ENCODE measurements at places on chromosomes 6 and 20. TPM values are rescaled to one million over a fixed set of nuclear protein-coding genes. Genes with fewer than 3 reads are reported as not detected.

- no peak for DNase-seq
Measured at GRCh38 chr20:34300809-34301586, 2.2 kb downstream of the AHCY start.

- DNase-seq: no peak
Measured at GRCh38 chr20:44765091-44765490, 19.4 kb downstream of the KCNK15 start.

DNA sequence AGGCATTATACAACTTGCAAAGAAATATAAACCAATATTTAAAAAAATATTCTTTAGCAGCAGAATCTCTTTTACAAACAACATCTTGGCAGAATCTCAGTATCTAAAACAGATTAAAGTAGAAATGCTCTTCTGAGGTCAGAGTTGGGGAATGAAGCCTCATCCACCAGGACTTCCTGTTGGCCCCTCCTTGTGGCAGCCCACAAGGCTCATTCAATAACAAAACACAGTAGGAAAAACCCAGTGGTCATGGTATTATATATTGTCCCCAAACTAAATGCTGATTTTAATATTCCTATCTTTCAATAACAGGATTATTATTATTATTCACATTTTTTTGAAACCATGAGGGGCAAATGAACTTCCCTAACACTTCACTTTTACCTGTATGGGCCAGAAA, 368.6 kb downstream of the BTBD9 start:
- DNase-seq: no peak

DNA sequence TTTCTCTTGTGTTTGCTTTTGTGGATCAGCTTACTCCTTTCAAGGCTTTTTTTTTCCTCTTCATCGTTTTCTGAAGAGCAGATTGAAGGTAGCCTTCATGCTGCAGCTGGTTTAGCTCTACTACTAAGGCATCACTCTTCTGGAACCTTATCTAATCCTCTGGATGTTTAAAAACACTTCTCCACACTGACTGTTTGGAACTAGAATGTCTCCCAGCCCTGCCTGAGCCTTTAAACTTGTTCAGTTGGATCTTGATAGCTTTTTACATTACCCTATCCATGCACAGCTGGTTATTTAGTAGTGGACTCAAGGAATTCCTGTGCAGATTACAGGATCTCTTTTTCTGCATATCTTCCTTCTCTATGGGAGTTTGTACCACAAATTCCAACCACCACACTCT, 108.9 kb upstream of the ASCC3 start:
- DNase-seq: no peak

DNA sequence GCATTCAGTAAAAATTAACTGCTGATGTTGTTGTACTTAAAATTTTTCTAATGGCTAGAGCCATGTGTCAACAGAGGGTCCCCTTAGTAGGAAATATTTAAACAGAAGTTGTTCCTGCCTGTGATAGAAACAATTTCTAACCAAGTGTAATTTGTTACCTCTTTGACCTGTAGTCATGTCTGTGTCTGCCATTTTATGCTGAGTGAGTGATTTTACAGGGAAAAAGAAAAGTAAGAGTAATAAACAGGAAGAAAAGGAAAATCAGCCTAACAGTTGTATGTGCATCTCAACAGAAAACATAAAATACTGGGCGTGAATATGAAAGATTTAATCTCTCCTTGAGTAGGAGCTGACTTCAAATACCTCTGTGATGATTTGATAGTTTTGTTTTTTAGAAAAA, 172.0 kb downstream of the FARS2 start:
- no peak for DNase-seq

GRCh38 chr20:24895898-24896658, 53.0 kb upstream of the CST7 start:
- no peak for DNase-seq

GRCh38 chr6:48733581-48733980, 622.6 kb upstream of the PTCHD4 start:
- no peak for DNase-seq

- peak; percentile 71 for DNase-seq
Measured at GRCh38 chr20:62136283-62137091, 6.7 kb downstream of the PSMA7 start.

DNA sequence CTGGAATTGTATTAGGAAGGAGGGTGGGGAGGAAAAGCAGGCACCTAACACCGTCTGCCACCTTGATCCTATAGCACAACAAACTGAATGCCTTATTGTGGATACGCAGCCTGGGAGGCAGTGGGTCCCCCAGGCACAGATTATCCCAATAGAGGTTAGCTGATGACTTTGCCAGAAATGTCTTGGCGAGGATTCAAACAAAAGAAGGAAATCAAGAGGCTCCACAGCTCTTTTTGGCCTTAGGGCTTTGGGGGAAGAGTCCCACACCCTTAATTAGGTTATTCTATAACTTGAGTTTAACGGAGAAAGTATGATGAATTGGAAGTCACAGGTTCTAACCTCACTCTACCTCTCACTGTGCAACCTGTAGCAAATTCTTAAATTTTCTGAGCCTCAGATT, 102.0 kb downstream of the MRPL14 start:
- DNase-seq: no peak

DNA sequence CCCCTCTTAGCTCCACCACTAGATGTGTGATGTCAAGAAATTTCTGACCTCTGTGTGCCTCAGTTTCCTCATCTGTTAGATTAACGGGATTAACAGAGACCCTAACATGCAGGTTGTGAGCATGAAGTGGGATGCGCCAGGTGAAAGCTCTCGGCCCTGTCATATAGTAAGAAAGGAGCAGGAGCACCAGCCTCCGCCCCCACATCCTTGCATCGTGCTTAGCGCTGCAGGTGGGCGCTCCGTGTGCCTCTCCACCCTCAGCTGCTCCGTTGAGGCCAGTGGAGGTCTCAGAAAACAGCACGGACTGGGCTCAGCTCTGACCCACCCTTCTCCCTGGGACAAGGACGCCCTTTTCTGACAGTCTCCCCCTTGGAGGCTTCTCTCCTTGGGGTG, 63.4 kb downstream of the TCP11 start:
- no peak for DNase-seq

- no peak for DNase-seq
Measured at GRCh38 chr6:146258206-146258605, 229.3 kb downstream of the GRM1 start.

DNA sequence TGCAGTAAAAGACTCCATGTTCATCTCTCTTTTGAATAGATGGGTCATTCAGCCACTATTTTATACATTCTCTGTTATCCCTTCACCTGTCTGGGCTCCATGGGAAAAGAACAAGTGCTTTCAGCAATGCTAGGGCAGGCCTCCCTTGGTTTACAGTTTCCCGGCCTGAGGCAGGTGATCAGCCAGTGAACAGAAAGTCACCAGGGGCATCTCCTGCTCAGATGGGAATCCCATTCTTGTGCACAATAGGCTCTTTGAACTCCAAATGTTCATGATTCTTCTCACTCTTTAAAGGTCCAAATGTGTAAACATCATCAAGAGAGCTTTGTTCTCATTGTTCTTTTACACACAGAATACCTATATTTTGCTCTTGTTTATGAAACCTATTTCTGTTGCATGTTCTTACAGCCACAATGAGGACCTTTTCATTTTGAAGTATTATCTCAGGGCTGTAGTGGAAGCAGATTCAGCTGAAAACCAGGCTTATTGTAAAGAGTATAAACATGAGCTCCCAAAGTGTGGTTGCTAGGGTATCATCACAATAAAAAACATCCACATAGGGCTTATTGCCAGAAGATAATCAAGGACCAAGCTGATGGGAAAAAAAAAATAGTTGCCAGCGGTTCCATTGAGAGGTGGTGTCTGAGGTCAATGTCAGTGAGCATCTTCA, 267.1 kb upstream of the SGK1 start:
- no peak for DNase-seq

GRCh38 chr6:16316741-16317251, 78.4 kb downstream of the GMPR start:
- no peak for DNase-seq

DNA sequence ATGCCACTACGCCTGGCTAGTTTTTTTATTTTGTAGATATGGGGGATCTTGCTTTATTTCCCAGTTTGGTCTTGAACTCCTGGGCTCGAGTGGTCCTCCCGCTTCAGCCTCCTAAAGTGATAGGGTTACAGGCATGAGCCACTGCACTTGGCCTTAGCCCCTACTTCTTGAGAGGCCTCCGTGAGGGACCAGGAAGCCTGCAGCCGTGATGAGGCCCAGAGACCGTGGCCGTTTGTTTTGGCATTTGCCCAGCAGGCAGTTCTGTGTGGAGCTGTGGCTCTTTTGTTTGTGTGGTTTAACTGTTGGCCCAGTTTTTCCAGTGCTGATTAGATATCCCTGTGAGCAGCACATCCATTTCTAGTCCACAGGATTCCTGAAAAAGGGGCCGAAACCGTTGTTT, 39.8 kb downstream of the SRSF3 start:
- DNase-seq: peak; percentile 81

DNA sequence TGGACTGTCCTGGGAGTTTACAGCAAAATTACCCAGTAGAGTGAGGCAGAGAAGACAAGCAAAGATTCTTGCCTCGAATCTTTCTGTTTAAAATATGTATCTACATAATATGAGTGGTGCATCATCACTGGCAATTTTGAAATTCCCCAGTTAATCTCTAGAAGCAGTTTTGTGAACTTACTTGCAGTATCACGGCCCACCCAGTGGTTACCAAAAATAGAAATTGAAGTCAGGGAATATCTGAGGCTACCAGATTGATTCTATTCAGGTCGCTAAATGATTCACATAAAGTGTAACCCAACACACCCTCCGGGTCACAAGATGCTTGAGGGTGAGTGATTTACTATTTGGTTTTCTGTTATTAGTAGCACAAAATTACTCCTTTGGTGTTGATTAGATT, 111.9 kb downstream of the PPP1R14C start:
- no peak for DNase-seq

DNA sequence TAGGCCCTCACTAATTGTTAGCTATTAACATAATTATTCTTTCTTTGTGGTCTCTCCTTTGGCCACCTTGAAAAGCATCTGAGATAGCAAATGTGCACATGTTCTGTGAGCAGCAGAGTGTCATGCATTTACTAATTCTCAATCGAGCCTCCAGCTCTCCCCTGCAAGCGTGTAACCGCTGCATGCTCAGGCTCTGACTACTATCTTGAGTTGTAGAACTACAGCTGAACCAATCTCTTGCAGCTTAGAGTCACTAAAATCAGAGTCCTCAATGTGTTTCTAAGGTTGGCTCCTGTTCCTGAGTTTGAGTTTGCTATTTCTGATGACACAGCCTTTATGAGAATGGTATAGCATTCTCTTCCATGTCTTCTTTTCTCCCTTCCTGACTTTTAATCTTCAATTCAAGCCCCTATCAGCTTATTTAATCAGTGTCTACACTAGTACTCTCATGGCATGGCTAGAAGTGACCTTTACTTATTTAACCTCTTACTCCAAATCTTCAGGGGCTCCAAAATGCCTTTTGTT, 65.5 kb downstream of the PPP1R3G start:
- no peak for DNase-seq

DNA sequence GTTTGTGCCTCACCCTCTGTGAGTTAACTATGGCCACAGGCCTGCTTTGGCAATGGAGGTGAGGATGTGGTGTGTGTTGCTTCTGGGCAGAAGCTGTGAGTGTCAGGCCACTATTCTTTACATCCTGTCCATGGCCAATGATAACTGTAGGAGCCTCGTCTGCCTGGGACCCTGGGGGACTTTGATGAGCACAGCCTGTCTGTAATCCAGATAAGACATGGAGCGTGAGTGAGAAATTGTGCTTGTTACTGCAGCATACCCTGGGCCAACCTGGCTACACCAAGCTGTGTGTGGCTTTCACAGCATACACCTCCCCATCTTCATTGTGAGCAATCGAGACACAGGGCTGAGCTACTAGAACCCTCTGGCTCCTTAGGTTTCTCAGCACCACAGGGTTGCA, 150.4 kb downstream of the MYLK4 start:
- DNase-seq: no peak

DNA sequence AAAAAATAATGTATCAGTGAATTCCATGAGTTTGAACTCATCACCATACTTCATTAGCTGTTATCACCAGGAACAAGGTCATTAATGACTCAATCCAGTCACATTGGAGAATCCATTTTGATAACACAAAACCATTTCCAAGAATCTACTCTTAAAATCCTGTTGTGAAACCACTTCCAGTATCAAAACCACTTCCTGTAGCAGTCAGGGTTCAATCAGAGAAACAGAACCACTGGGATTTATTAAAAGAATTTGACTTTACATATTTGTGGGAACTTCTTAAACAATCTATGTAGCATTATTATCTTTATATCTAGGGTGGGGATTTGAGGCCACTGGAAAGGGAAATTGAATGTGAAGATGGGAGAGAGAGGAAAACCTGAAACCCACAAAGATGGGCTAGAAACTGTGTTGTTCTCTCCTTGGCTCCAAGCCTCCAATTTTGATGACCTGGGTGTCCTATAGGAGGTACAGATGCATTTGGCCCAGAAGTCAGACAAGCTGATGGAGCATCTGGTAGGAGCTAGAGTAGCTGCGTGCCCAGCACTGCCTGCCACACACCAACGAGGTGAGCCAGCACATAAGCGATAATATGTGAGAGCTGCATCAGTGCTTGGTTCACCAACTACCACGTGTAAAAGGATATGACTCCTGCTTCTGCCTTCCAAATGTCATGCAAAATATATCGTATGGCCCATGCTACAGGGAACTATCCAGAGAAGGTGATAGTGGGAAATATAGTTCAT, 117.0 kb downstream of the TMEM200A start:
- no peak for DNase-seq

DNA sequence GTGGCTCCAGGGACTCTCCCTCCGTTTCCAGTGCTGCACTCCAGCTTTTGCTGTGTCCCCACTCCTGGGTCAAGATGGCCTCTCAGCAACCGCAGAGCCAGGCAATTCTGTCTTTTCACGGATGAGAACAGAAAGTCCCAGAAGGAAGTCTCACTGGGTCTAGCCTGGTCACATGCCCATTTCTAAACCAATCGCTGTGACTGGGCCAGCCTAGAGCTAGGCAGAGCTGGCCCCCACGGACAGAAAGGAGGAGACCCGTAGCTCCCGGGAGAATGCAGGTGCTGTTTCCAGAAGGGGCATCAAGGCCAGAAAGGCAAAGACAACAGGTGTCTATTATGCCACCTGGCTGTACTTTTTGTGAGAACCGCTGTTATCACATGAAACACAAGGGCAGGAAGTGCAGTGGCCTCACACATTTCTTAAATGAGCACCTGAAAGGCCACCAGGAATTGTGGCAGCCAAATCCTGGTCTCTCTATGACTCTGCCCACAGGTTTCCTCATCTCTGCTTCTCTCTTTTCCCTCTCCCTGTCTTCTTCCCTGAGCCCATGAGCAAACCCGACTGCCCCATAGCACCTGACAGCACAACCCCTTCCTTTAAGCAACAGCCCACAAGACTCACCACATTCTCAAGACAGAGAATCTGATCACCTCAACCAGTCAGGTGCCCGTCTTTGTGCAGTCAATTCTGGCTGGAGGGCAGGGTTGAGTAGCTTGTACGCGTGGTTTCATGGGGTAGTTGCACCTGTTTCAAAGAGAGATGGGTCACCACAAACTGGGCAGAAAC, 37.1 kb upstream of the B4GALT5 start:
- no peak for DNase-seq

The TBC1D32 gene
- 8.4 TPM for total RNA-seq

The MEP1A gene
- not detected for total RNA-seq

The GPRC6A gene
- total RNA-seq: not detected

The DEFB119 gene
- not detected for total RNA-seq

The PRDM13 gene
- not detected for total RNA-seq

All from mucosa of gallbladder (tissue), 1 donor.